ENCODE measurements at places on chromosomes 4 and X. TPM values are rescaled to one million over a fixed set of nuclear protein-coding genes. Genes with fewer than 3 reads are reported as not detected.
A peak's percentile ranks its signal among the peaks of the same experiment; 100 is the strongest.

PDGFRA gene
- not detected for total RNA-seq

GRCh38 chrX:11309220-11309619 lies 16.0 kb downstream of the AMELX start:
- no peak for DNase-seq

DNA sequence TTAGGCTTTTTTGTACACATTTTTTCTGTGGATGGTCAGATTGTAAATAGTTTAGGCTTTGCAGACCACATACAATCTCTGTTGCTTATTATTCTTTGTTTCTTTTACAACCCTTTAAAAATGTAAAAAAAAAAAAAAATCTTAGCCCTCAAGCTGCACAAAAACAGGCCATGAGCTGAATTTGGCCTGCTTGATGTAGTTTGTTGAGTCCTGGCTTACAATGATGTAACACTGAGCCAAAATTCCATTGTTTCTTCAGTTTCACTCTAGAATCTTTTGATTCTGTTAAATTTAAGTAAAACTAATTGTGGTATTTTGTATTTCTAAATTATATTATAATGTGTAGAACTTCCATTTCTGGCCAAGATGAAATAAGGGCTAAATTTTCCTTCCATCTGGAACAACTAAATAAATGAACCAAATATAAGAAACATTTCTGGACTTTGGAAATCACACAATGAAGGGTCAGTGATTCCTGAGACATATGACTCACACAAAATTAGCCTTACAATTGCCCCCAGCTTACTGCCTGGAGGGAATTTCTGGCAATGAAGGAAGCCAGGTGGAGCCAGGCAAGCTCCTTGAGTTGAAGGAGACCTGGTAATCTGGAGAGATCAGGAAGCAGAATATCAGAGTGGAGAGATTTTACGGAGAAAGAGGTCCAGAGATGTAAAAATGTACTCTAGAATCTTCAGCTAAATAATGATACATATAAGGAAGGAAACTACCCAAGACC lies 29.8 kb downstream of the IQCM start:
- no peak for DNase-seq

GRCh38 chrX:152735860-152736511 lies 2.4 kb downstream of the MAGEA12 start:
- DNase-seq: no peak

DNA sequence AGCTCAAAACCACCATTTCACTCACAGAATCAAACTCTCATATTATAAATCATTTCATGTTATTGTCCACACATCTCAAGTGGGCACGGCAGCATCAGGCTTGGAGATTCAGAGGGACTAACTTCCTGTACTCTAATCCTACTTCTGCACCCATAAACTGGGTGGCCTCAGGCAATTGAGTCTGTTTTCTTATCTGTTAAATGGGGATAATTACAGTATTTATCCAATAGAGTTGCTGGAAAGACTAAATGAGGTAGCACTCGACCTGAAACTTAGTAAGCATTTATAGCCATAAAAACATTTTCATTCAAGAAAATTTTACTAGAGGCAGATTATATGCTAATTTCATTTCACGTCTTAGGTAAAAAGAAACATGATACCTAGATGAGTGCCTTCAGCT lies 13.0 kb downstream of the TBC1D1 start:
- DNase-seq: no peak

GRCh38 chr4:173666-174314 lies 49.5 kb downstream of the ZNF718 start:
- no peak for DNase-seq

DNA sequence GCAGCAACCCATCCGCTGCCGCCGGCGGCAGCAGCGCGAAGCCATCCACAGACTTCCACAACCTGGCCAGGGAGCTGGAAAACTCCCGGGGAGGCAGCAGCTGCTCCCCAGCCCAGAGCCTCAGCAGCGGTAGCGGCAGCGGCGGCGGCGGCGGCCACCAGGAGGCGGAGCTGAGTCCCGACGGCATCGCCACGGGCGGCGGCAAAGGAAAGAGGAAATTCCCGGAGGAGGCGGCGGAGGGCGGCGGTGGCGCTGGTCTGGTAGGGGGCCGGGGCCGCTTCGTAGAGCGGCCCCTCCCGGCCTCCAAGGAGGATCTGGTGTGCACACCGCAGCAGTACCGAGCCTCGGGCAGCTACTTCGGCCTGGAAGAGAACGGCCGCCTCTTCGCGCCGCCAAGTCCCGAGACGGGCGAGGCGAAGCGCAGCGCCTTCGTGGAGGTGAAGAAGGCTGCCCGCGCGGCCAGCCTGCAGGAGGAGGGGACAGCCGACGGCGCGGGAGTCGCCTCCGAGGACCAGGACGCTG lies 4.9 kb downstream of the PRDM8 start:
- peak; percentile 78 for DNase-seq

DNA sequence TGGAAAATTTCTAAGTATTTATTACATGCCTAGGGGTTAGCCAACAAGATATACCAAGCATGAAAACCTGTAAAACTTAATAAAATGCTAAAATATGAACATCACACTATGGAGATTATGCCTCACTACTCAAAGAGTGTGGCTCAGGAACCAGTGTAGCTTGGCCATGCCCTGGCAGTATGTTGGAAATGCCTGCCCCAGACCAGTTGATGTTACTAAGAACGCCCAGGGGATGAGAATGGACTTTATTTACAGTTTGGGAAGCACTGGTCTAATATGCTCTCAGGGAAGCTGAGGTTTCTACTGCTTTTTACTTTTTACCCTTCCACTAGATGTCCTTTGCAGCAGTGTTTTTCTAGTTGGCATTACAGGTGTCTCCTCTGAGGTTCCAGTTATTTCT lies 23.7 kb upstream of the TXLNG start:
- no peak for DNase-seq

All from CD4-positive, CD25-positive, alpha-beta regulatory T cell (primary cell).